ENCODE measurements at places on chromosomes 2 and 18.
A peak's percentile ranks its signal among the peaks of the same experiment; 100 is the strongest.

DNA sequence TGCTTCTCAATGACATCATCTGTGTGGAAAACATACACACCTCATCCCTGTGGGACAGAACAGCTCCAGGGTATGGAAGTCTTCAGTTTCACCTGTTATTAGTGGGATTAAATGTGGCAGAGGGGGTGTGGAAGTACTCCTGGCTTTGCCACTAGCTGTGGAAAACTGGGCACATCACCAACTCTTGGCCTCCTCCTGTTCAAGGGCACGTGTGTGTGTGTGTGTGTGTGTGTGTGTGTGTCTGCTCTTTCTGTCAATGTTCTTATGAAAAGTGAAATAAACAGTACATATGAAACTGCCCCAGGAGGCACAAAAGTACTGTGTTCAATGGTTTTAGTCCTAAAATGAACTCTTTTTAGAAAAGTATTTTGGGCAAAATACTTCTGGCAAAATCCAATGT lies 65.9 kb downstream of the MTHFD2 start:
- DNase-seq, result no peak

DNA sequence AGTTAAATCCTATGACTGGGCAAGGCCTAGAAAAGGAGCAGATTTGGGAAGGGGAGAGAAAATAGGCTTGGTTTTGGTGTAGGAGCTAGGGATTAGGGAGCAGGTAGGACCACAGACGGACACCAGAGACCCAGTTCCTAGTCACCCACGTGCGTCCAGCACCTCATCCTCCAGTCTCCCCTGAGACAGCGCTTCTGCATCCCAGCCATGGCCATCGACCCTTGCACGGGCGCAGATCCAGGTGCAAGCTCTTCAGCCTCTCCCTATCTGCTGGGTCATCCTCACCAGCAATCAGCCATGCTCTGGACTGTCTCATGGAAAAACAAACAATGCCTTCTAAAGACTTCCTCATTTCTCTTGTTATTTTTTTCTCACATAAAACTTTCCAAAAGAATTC lies 246.8 kb upstream of the RAB6C start:
- no peak for DNase-seq

GRCh38 chr2:202786842-202787241 lies 84.7 kb downstream of the ICA1L start:
- no peak for DNase-seq

- no peak for DNase-seq
These were observed 49.8 kb upstream of the THOC1 start for GRCh38 chr18:317618-318017.

GRCh38 chr18:22517356-22517755 lies 99.6 kb upstream of the CTAGE1 start:
- no peak for DNase-seq

DNA sequence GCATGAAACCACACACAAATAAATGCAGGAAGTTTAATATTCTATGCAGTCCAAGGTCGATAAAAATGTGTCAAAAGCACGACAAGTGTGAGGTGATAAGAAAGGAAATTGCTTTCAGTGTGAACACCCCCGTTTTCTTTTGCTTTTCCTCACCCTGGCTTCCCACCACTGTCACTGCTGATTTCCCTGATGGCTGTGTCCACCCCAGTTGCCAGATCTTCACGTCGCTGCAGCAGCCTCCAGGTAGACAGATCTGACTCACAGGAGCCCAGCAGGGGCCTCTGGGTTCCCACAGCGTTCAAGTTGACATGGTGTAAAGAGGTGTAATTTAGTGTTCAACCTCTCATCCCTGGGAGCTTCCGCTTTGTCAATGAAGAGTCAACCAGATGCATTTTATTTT lies 128.0 kb upstream of the TACR1 start:
- DNase-seq, result no peak

- DNase-seq, result no peak
These were observed 34.8 kb downstream of the SDC1 start for GRCh38 chr2:20190170-20190569.

DNA sequence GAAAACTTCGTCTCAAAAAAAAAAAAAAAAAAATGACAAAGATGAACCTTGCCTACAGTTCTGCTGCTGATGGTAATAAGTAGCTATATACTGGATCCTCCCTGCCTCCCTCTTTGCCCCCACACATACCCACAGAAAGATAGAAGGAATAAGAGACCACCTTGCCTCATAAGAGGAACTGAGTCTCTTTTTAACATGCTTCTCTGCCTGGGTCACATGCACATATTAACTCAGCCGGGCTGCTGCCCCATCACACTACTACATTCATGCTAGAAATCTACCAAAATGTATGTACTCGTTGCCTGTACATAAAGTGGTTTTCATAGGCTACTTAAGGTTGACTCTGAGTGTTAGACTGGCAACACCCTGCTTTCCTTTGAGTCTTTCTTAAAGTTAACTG lies 78.9 kb upstream of the B3GNT2 start:
- DNase-seq, result no peak

- no peak for DNase-seq
These were observed 37.7 kb downstream of the PSD4 start for GRCh38 chr2:113211226-113212105.

GRCh38 chr18:67515942-67516538 lies 480 bp downstream of the DSEL start:
- DNase-seq, result peak; percentile 89
